ENCODE measurements at places on chromosomes 2 and 18.

GRCh38 chr2:168312036-168312822, 64.8 kb upstream of the STK39 start:
- no peak for DNase-seq

DNA sequence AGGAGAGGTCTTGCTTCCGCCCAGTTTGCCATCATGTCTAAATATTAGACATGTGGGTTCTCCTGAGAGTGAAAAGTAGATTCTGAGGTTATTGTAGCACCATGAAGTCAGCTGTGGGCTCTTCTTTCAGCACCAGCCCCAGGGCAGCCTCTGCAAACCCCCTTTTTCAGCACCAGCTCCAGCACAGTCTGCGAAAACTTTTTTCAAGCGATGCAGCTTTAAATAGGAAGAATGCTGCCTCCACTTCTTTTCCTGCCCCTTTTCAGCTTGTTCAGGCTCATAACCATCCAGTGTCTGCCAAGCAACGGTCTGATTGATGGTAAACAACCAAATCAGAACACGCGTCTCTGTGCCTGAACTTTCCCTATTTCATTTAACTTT, at the start of gene COL5A2:
COL5A2 (minus strand) TSS at position 192 of the 381 bp plus-strand sequence; CDS start at position 35, 157 bp downstream.
- DNase-seq: no peak

DNA sequence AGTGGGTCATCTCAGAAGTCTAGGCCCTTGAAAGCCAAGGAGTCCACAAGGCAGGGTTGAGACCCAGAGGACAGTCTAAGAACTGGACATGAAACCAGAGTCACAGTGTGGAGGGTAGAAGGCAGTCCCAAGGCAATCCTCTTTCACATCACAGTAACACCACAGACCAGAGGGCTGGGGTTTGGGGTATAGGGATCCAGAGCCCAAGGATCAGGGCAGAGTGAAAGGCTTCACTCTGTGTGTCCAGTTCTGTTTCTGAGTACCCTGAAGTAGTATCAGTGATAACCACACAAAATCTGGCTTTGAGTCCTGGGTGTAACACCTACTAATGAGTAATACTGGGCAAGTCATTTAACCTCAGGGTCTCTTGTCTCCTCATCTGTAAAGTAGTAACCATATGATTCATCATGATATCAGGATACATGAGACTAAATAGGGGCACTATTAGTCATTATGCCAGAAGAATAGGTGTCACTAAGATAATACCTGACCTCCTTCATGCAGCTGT, 91.0 kb downstream of the ICA1L start:
- no peak for DNase-seq

GRCh38 chr2:69046221-69046662, 33.3 kb downstream of the ANTXR1 start:
- no peak for DNase-seq

- DNase-seq: no peak
These were observed 131.2 kb downstream of the TMEM18 start for GRCh38 chr2:545711-546650.

DNA sequence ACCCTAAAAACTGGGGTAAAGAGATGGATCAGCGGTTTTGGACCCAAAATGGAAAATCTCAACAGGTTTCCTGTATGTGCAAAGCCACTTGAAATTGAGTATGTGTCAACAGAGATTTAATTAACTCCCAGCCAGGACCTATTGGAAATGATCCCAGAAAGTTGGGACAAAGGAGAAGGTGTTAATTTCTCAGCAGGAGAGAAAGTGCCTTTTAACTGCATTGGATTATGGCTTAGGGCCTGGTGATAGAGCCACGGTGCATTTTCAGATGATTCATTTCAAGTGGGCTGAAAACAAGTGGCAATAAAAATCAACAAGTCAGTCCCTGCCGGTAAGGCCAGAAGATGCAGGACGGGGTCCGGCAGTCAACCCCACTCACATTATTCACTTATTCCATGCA, 80.2 kb upstream of the BCL11A start:
- DNase-seq: no peak

GRCh38 chr2:201795607-201796477, 10.5 kb upstream of the CDK15 start:
- peak; percentile 46 for DNase-seq

- peak; percentile 93 for DNase-seq
These were observed 9.9 kb downstream of the NFE2L2 start for GRCh38 chr2:177254433-177255226.

GRCh38 chr18:78330766-78331165, 648.9 kb upstream of the SALL3 start:
- DNase-seq: no peak

GRCh38 chr2:223884399-223884798, 47.0 kb upstream of the AP1S3 start:
- DNase-seq: no peak

- no peak for DNase-seq
These were observed 315.5 kb upstream of the MYT1L start for GRCh38 chr2:2646433-2647051.

GRCh38 chr2:238370823-238371372, 50.6 kb downstream of the TRAF3IP1 start:
- peak; percentile 60 for DNase-seq

- DNase-seq: no peak
These were observed 42.9 kb downstream of the MYO7B start for GRCh38 chr2:127578411-127578810.

GRCh38 chr2:166293984-166294383, 81.8 kb downstream of the SCN9A start:
- no peak for DNase-seq

- DNase-seq: peak; percentile 33
These were observed 149.0 kb downstream of the ADCYAP1 start for GRCh38 chr18:1053331-1054315.

DNA sequence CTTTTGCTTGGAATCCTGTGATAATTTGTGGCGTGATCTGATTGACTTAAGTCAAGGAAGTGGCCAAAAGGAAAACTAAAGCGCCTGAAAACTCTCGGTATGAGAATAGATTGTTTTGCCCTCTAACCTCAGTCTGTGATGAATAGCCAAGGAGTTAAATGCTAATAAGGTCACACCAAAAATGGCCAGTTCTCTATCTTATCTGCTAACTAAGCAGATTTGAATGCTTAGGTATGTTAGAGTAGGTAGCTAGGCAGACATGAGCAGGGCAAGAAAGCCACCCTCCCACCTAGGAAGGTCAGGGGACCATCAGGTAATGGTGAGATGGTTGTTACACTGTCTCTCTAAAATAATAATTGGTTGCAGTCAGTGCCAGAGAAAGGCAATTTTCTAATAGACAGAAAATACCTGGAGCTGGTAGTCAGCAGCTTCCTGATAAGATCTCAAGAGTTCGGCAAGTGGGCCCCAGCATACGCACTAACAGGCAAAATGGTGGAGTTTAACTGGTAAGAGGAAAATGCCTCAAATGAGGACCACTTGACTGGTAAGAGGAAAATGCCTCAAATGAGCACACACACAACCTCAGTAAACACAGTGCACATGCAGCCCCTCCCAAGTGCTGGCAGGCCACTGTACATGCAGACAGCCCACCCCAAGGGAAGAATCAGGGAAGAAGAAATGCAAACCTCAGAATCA, 468.4 kb downstream of the MBD2 start:
- no peak for DNase-seq

DNA sequence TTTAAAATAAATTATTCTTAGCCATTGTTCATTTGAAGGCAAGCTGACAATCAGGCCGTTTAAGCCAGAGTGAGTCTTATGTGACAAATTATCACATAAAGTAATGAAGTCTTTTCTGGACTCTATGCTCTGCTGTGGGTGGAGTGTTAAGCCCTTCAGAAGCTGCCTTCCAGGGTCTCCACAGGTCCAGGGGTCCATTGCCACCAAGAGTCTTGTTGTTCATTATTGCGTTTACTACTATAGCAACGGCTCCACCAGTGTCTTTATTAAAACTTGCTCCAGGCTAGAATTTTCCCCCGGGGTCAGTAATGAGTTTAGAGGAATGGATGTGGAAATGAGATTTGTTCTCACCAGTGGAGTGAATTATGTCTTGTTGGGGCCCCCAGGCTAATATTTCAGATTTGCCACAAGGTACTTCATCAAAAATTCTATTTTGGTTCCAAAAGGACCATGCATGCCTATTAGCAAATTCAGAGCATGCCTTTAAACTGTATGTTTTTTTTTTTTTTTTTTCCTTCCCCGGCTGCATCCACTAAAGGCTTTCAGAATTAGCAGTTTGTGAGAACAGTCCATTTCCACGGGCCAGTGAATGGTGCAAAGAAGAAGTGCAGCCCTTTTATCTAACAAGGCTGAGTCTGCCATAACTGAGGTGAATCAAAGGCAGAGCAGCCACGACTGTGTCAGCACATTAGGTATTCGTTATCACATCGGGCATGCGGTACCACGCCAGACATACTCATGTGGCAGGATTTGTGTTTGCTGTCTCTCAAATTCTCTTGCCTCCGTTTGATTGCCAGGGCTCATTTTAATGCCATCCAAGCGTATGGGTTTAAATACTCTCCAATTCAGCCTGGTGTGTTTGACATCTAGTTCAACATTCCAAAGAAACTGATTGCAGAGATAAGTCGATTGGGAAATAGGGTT, 26.2 kb upstream of the LRRTM1 start:
- DNase-seq: no peak

- DNase-seq: no peak
These were observed 144.8 kb upstream of the GPC1 start for GRCh38 chr2:240290432-240291336.

DNA sequence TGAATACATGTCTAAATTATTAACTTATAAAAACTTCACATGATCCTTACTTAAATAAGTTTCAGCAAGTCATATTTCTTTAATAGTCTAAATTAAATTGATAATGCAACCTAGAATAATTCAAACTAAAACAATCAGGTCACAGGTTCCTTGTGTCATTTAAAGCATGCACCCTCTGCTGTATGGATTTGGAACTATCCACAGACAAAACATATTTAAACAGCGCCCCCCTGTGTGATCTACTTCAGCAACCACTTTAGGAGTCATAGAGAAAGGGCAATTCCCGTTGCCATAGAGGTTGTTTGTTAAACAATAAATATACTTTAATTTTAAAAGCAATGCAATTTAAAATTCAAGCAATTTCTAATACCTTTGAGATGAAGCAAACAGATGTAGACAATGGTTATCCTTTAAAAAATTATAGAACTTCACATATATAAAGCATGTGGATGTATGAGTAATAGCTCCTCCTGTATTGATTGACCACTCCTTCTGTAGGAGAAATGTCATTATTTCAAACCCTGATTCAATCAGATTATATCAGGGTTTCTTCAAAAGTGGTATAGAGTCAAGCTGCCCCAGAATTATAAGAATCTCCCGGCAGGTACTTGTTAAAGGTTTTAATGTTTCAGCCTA, 21.2 kb downstream of the GRB14 start:
- peak; percentile 19 for DNase-seq

DNA sequence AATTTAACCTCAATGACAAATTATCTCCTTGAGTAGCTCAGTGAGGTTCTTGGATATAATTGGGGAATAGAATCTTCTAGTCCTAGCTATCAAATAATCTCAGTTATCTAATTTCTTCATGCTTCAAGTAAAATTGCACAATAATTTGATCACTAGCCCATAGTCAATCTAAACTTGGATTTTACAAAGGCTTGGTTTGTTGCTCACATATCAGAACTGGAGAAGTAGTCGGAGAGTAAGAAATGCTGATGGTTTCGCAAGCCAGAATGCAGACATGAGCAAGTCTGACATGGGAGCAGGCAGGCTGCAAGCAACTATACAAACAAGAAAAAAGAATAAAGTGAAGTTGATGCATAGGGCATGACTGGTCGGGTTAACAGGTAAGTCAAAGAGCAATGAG, 11.7 kb upstream of the PDE11A start:
- DNase-seq: no peak

DNA sequence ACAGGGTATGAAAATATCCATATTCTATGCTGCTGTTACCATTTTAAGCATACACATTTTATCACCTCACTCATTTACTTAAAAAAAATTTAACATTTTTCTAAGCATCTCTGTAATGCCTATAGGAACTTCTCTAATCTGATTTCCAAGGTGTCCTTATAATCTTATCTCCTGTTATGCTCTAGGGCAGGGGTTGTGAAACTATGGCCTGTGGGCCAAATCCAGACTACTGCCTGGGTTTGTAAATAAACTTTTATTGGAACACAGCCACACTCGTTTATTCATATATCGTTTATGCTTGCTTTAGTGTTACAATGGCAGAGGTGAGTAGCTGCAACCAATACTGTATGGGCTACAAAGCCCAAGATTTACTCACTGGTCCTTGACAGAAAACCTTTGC, 151.6 kb downstream of the RAPGEF4 start:
- no peak for DNase-seq

- no peak for DNase-seq
These were observed 92.5 kb upstream of the LRATD1 start for GRCh38 chr2:14540015-14540414.

- DNase-seq: no peak
These were observed 97.0 kb downstream of the CABLES1 start for GRCh38 chr18:23232331-23232730.

GRCh38 chr2:30403592-30404312, 43.3 kb upstream of the LCLAT1 start:
- no peak for DNase-seq

DNA sequence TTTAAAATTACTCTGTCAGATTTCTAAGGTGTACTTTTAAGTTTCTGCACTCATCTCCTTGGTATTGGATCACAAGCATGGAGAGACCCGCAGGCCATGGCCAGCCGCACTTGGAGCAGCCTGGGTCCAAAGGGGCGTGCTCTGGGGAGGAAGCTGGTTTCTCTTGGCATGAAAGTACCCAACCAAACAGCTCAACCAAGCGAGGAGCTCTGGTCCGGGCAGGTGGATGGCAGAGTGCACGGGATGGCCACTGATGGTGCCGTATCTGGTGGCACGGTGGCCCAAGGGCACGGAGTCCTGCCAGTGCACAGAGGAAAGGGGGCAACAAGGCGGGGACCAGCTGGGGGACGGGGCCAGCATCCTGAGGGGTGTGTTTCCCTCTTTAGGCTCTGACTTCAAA, 32.2 kb upstream of the MCFD2 start:
- no peak for DNase-seq

GRCh38 chr18:70446063-70446462, 157.2 kb downstream of the SOCS6 start:
- DNase-seq: no peak

- no peak for DNase-seq
These were observed 191.7 kb upstream of the NDUFV2 start for GRCh38 chr18:8910843-8911242.

- DNase-seq: no peak
These were observed 196.4 kb downstream of the ARL4C start for GRCh38 chr2:234300391-234300925.

DNA sequence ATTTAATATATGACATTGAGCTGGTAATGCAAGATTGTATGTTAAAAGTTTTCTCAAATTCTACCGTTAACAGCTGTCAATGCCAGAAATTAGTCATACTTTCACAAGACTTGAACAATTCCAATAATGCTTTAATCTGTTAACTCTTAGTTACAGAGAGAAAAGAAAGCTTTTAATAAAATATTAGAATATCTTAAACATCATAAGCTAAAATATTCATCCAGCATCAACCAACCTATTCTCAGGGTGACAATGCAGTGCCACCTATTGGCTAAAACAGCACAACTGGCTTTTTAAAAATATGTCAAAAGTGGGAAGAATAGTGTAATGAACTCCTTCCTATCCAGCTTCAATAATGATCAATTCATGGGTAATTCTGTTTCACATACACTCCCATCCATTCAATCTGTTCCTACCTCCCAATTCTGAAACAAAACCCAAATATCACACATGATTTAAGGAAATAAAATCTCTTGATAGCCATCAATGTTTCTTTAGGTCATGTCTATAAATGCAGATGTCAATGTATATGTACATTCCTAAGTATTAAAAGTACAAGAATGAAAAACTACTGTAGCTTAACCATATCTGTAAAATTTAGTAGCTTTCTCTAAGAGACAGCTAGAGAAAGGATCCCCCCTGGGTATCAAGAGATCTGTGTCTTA, 79.8 kb upstream of the CCDC141 start:
- DNase-seq: peak; percentile 9

GRCh38 chr2:185919155-185919554, 180.6 kb downstream of the FSIP2 start:
- no peak for DNase-seq

Measured in K562 (cell line).